ENCODE measurements at places on chromosomes 6 and 20.

DNA sequence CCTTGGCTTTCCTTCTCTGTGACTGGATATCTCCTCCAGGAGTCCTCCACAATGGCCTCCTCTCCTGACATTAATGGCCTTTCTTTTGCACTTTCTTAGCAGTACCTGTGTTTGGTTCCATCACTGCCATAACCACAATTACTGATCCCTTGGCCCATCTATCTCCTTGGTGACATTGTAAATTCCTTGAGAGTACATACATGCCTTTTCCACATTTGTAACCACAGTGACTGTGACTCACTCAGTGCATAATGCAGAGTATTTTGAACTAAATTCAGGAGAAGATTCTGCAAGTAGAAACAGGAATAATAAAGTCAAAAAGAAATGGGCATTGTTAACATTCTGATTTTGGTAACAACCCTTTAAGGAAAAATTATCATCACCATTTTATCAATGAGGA, 197.2 kb upstream of the SOX4 start:
- DNase-seq = no peak

DNA sequence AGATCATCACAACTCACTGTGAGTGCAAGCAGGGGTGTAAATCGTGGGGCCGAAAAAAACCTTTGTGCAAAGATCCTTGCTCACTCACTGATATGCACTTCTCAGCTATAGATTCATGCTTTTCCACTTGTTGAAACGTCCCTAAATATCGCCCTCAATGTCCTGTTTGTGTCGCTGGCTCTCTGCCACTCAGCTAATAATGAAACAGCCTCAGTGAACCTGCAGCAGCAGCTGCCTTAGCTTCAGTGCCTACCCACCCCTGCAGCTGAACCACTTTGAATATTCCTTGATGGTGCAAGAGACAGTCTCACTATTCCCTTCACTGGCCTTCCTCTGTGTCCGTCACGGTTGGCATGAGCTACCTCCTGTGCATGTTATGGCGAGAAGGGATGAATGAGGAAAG, 128.9 kb upstream of the NAA20 start:
- no peak for DNase-seq

DNA sequence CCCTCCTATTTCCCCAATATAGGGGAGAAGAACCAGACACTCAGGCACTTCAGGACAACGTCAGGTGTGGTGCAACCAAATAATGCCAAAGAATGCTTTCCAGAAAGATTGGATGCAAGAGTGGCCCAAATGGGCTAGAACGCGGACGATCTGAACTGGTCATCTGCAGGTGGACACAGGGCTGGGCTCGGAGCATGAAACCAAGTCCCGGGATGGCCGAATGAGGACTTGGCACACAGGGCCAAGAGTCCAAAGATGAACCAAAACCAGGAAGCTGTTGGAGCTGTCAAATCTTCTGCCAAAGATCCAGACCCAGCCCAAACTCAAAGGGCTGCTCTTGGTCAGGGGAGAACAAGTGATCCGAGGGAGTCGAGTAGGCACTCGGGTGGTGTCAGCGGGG, 143.9 kb upstream of the ARID1B start:
- no peak for DNase-seq

GRCh38 chr20:48679599-48679998, 148.2 kb downstream of the PREX1 start:
- no peak for DNase-seq

DNA sequence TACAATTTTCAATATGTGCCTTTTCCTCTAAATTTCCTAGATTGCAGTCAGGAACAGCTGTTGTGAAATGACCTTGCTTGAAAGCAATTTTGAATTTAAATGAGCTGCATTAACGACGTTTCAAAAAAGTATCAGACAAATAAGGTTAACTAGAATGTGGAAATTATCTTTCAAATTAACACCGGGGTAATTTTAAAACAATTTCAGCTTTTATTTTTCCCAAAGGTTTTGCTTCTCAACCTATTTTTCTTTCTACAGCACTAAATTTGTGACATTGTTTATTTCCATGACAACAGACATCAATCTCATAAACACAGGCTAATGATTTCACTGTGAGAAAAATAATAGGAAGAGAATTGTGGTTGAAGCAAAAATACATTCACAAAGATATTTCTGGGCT, 38.5 kb downstream of the COL12A1 start:
- DNase-seq = no peak

DNA sequence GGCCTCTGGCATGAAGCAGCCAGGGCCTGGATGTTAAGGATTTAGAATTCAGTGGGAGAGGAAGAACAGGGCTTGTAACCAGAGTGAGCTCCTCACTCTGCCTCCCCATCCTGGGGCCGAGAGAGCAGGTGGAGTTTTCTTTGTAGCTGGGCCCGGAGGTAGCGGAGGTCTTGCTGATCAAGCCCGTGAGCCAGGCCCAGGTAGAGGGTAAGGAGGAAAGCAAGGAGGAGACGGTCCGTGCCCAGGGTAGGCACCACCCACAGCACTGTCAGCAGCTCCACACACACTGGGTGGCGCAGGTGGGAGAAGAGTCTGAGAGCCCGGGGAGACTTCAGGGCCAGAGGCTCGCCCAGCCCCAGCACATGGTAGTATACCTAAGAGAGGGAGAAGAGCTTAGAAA, 2.1 kb upstream of the PPP1R18 start:
- no peak for DNase-seq

DNA sequence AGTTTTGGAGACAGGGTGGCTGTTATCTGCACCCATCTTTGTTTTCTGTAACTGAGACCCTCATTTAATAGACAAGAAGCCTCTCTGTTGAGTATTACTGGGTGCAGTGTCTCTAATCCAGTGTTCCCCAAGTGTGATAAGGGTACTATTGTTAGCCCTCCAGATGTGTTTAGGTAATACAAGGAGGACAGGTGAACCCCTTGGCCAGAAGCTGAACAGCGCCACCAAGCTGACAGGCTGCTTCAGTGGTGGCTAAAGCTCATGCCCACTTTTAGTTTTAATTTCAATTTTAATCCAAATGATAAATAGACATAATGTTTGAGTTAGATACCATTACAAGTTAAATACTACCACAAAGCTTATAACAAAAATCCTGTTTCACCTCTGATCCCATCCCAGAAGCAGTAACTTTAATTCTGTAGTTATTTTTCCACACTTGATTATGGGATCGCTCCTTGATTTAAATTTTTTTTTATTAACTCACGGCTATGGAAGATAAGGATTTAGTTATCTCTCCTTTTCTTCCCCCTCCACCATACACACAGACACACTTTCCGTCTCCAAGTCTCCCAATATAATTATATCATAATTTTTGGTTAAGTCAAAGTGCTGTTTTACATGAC, 8.4 kb upstream of the STK35 start:
- DNase-seq = no peak

DNA sequence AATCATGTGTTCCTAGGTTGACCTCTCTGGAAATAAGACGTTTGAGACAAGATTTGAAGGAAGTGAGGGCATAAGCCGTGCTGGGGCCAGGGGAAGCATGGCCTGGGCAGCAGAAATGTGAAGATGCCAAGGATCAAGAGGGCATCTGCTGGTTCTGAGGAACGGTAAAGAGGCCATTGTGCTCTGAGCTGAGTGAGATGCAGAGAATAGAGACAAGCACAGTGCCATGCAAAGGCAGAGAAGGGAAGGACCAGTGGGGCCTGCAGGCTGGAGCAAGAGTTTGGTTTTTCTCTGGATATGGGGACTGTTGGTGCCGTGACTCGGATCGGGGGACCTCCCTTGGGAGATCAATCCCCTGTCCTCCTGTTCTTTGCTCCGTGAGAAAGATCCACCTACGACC, 50.8 kb downstream of the SMPDL3A start:
- no peak for DNase-seq

DNA sequence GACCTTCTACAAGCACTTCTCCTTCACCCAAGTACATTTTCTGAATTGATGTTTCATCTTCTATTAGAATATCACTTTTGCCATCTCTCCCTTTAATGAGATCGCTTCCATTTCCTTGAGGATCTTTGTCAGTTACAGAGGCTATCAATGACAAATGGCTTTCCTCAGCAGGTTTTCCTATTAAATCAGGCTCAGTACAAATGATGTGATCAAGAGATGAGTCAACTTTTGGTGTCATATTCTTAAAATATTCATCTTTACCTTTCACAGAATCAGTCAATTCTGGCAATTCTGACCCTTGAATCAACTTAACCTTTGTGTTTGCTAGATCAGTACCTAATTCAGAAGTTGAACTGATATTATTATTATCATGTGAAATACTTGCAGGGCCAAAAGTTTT, 37.3 kb downstream of the DST start:
- no peak for DNase-seq

GRCh38 chr6:99478483-99478882, 36.7 kb downstream of the USP45 start:
- no peak for DNase-seq

- DNase-seq = no peak
These were observed 107.4 kb upstream of the TENT5A start for GRCh38 chr6:81859884-81860283.

GRCh38 chr6:167670938-167671338, 155.8 kb upstream of the AFDN start:
- DNase-seq = no peak

DNA sequence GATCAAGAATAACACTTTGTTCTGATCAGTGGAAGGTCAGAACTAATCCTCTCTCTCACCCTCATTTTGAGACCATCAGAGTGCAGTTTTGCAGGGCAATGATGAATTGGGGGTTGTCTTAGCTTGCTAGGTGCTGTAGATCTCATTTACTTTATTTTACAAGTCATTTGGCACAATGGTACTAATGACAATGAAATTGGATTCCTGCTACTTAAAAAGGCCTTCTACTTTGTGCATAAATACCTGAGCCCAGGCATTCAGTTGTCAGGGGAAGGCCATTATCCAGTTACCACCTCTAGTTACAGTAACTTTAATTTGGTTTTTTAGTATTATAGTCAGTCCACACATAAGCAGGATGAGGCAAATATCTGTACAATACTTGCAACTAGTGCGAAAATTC, 240.0 kb downstream of the HDGFL1 start:
- DNase-seq = no peak

GRCh38 chr20:53409447-53409717, 184.3 kb downstream of the ZNF217 start:
- no peak for DNase-seq

DNA sequence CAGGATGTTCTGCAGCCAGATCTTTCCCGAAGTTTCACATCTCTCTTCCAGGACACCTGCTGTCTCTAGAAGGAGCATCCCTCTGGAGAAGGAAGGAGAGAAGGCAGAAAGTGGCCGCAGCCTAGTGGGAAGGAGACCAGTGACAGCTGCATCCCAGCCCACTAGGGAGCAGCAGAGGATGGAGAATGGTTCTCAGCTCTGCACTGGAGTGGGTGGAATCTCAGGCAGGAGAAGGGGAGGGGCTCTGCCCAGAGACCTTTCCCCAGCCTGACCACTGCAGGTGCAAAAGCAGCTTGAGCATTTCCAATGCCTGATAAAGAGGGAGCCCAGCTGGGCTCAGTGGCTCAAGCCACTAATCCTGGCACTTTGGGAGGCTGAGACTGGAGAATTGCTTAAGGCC, 32.3 kb downstream of the NCR2 start:
- DNase-seq = no peak

- DNase-seq = no peak
These were observed 169.6 kb downstream of the THBS2 start for GRCh38 chr6:169084067-169084466.

- DNase-seq = no peak
These were observed 60.9 kb upstream of the TOP1 start for GRCh38 chr20:40967700-40968099.

GRCh38 chr20:10306440-10307358, 88.1 kb downstream of the SNAP25 start:
- DNase-seq = no peak

GRCh38 chr6:3175715-3176402, 18.5 kb upstream of the TUBB2A start:
- DNase-seq = no peak

- DNase-seq = no peak
These were observed 2.2 kb downstream of the ADISSP start for GRCh38 chr20:3765171-3765882.

GRCh38 chr20:36149469-36149868, 5.1 kb upstream of the EPB41L1 start:
- no peak for DNase-seq

DNA sequence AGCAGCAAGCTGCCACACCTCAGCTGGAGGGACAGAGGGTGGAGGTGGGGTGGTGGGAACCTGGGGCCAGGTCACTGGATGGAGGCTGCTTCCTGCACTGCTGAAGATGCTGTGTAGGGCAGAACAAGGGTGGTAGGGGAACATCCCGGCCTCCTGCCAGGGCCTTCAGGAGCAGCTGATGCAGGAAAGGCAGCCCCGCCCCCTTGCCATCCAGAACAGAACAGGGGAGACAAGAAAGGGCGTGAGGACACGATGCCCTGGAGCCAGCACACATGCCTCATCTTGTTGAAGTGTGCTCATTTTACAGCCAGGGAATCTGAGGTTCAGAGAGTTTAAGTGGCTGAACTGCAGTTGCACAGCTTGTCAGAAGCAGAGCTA, 43.1 kb upstream of the PHACTR3 start:
- DNase-seq = no peak

GRCh38 chr20:51318058-51318949, 224.2 kb downstream of the NFATC2 start:
- DNase-seq = peak; percentile 22

DNA sequence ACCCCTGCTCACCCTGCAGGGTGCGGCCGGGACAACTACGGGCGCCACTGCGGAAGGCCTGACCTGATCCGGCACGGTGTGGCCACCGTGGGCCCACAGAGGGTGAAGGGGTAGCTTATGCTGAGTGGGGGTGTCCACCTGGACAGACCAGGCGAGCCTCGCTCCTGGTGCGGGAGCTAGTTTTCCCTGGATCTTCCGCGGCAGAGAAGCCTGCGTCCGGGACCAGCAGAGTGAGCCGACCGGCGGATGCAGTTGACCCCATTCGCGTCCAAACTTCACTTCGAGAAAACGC, 38.2 kb downstream of the NCR2 start:
- DNase-seq = no peak

GRCh38 chr20:10943686-10944265, 270.0 kb upstream of the JAG1 start:
- no peak for DNase-seq

- no peak for DNase-seq
These were observed 373.4 kb upstream of the EPHA7 start for GRCh38 chr6:93792746-93793145.

- no peak for DNase-seq
These were observed 8.7 kb downstream of the DNAAF9 start for GRCh38 chr20:3398681-3399252.

- DNase-seq = no peak
These were observed 52.2 kb upstream of the UNC93A start for GRCh38 chr6:167238694-167239467.

DNA sequence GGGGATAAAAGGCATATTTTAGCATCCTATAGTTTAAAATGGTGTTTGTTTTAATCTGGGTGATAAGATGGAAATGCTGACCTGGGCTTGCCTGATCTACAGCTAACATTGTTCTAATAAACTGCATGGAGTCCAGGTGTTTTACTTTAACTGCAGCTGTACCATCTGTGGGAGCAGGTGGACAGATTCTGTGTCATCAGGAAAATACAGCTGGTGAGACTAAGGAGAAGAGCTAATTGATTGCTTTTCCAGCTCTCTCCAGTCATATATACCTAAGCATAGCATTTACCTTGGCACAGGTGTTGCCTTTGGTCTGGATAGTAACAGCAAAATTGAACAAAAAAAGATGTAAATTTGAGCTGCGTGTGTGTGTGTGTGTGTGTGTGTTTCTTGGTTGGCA, 31.6 kb downstream of the CBFA2T2 start:
- no peak for DNase-seq

- DNase-seq = no peak
These were observed 27.2 kb upstream of the BRPF3 start for GRCh38 chr6:36169023-36170007.

Measured in activated T-helper 1 cell treated with anti-CD3 and anti-CD28 coated beads, Interleukin-2, amount 50 U/mL, for 16 hours (primary cell).